Gastroesophageal sphincter (tissue), 4 donors: ENCODE measurements at places on chromosomes 12 and 14. TPM values are rescaled to one million over a fixed set of nuclear protein-coding genes. Genes with fewer than 3 reads are reported as not detected.

The CCND2 gene
- total RNA-seq: 143 TPM

The TAS2R8 gene
- total RNA-seq: not detected

The TROAP gene
- 0.22 TPM for total RNA-seq

The PAN2 gene
- total RNA-seq: 22.0 TPM

The A2M gene
- 558 TPM for total RNA-seq

The ZC3H14 gene
- 68.2 TPM for total RNA-seq

The BCDIN3D gene
- 2.6 TPM for total RNA-seq

The AQP5 gene
- 7.8 TPM for total RNA-seq

The IL23A gene
- total RNA-seq: not detected

The PELI2 gene
- total RNA-seq: 10.5 TPM

The SLCO1B3 gene
- total RNA-seq: not detected

The VEZT gene
- total RNA-seq: 82.1 TPM

The ENDOU gene
- 0.47 TPM for total RNA-seq

The CACNA1C gene
- 96.2 TPM for total RNA-seq

The ITGA5 gene
- total RNA-seq: 141 TPM

The APPL2 gene
- total RNA-seq: 22.3 TPM

The TAS2R13 gene
- not detected for total RNA-seq

The RFX4 gene
- total RNA-seq: not detected

The RPS6KA5 gene
- 36.5 TPM for total RNA-seq

The LTB4R2 gene
- 3.8 TPM for total RNA-seq

The RHOJ gene
- total RNA-seq: 12.5 TPM

The PIP4P1 gene
- 22.6 TPM for total RNA-seq

The GRIP1 gene
- total RNA-seq: 17.8 TPM

The CLEC4D gene
- 1.0 TPM for total RNA-seq

The PCK2 gene
- 12.4 TPM for total RNA-seq

The DEPDC4 gene
- not detected for total RNA-seq

The IL31 gene
- total RNA-seq: not detected

The EXOC3L4 gene
- total RNA-seq: 0.45 TPM

The STAC3 gene
- 0.32 TPM for total RNA-seq

The OR6C70 gene
- total RNA-seq: not detected

The LRFN5 gene
- total RNA-seq: 4.1 TPM

The HIP1R gene
- 21.2 TPM for total RNA-seq

The MON2 gene
- 50.9 TPM for total RNA-seq

The COCH gene
- total RNA-seq: 5.4 TPM

The CCDC197 gene
- total RNA-seq: not detected

The ZC2HC1C gene
- 5.1 TPM for total RNA-seq

The PTCSC3 gene
- not detected for total RNA-seq

The KRT81 gene
- not detected for total RNA-seq

The STYK1 gene
- not detected for total RNA-seq

The TMCC3 gene
- total RNA-seq: 18.8 TPM

The NOVA1 gene
- total RNA-seq: 14.4 TPM

The KRT86 gene
- total RNA-seq: not detected

The TSHR gene
- total RNA-seq: not detected

The C12orf56 gene
- total RNA-seq: not detected

The CDC42BPB gene
- total RNA-seq: 94.6 TPM

The TMPRSS12 gene
- total RNA-seq: not detected

The SLC7A8 gene
- 56.7 TPM for total RNA-seq

The POTEM gene
- not detected for total RNA-seq

The SERPINA3 gene
- 200 TPM for total RNA-seq

The SIX1 gene
- total RNA-seq: 0.47 TPM

The ACRBP gene
- 0.81 TPM for total RNA-seq
